GOT3 (cell line): ENCODE measurements at places on chromosomes 12 and 14.

DNA sequence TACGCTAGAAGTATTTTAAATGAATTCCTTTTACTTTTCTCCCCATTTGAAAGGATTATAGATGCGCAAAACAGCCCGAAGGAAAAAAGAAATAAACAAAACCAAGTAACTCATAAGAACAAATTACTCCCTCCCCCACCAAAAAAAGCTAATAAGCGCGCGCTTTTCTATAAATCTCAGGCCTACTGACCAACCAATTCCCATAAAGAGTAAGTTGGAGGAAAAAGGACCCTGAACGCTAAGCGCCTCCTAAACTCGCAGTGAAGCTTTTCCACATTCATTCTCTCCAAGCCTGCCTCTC lies 588 bp downstream of the MBIP start:
- DNase-seq = no peak

DNA sequence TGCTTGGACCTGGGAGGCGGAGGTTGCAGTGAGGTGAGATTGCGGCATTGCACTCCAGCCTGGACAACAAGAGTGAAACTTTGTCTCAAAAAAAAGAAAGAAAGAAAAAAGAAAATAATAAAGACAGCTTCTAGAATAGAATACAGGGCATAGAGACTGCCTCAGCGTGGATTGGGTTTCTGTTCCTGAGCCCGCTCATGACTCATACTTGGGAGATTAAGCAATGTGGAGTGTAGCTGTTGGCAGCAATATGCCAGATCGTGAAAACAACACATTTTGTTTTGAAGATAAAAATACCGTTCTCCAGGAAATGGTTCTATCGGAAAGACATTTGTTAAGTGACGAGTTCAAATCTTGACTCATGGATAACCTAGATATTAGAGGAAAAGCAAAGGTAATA lies 67.2 kb downstream of the GLT1D1 start:
- DNase-seq = no peak

GRCh38 chr14:93830753-93831461 lies 42.6 kb upstream of the PRIMA1 start:
- DNase-seq = no peak

GRCh38 chr12:52145228-52146088 lies 46.4 kb downstream of the KRT80 start:
- DNase-seq = no peak

DNA sequence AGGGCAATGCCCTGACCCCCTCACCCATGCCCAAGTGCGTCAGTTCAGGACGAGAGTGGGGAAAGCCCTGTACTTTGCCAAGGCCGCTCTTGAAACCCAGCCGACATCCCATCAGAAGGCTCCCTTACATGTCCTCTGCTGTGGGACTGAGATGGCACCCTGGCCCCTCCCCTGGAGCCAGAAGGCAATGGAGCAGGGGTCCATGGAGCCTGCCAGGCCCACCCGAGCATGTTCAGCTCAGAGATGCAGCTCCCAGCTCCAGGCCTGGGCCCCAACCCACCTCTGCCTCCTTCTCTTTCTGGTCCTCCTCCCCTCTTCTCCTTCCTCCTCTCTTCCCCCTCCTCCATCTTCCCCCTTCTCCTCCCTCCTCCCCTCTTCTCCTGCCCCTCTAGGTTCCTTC lies 95.5 kb downstream of the PAPOLA start:
- DNase-seq = no peak

GRCh38 chr12:2208837-2209635 lies 156.2 kb downstream of the CACNA1C start:
- DNase-seq = no peak

DNA sequence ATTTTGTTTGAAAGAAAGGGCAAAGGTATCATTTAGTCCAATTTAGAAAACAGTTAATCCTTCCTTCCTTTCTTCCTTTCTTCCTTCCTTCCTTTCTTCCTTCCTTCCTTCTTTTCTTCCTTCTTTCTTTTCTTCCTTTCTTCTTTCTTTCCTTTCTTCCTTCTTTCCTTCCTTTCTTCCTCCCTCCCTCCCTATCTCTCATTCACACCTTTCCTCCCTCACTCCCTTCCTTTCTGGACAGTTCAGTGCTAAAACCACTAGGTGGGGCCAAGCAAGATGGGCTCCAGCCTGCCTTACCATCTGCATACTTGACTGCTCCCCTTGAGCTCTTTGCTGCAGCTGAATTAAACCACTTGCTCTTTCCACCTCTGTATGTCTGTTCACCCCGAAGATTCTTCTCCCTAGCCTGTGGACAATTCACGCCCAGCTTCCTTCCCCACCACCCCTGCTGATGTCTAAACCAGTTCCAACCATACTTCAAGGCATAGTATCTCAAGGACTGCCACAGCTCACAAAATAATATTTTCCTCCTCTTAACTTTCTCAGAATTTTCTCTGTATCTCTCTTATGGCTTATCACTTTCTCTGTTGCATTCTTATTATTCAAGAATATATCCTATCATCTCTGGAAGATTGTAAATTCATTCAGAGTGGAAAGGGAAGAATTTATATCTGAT lies 78.0 kb downstream of the DBX2 start:
- DNase-seq = no peak

DNA sequence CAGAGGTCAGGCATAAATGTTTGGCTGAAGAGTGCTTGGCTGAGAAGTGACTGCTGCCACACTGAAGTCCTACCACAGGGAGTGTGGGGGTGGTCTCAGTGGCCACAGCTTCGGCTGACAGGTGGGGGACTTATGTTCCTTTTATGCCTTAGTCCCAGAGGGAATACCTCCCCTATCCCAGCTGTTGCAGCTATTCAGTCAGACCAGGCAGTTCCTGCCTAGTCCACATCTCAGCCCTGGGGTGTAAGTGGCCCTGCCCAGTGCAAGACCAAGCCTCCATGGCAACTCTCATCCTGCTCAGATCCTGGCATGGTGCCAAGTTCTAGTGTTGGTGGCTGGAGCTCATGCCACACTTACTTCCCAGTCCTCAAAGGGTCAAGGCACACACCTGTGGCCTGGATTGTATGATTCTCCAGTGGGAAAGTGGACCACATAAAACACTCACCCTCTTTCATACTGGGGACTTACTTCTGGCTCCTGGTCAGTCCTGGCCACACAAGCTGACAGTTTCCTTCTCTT lies 161.3 kb upstream of the CAND1 start:
- DNase-seq = no peak

GRCh38 chr14:89618811-89619551 lies 201.9 kb upstream of the FOXN3 start:
- DNase-seq = no peak

DNA sequence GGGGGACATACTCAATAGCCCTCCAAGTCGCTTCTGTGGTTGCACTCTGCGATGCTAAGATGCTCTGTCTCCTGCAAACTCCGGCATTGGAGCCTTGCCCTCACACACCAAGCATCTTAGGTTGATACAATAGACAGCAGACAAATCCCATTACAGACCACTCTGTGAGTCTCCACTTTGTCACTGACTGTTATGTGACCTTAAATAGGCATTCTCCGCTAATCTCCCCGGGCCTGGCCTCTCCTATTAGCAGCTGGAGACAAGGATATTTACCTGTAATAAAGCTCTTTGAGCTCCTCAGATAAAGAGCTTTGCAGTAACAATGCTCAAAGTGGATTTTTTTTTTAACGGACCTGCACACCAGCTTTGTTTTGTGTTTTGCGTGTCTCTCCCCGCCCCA lies 479.7 kb upstream of the TBX3 start:
- no peak for DNase-seq

DNA sequence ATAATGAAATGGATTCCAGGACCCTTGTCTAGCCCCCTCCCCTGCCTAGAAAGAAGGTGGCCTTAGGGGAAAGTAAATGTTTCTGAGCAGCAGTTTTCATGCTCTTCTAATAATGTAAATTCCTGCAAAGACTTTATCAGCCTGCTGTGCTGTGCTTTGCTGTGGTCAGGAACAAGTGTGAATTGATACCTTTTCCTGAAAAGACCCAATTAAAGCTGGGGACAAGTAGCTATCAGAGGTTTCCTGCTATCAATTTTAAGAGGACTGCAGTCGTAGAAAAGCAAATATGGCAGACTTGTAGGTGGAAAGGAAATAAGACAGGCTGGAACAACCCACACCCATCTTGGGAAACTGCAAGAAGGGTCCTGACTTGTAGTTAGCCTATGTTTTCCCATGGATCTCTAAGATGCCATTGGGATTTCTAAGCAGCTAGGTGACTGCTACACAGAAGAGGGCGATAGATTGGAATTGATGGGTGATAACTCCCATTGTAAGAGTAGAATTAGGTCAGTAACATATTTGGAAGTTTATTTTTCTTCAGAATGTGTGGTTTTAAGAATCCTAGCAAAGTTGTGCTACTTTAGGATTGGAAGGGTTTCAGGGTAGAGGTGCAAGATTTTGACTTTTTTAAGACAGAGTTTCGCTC lies 3.1 kb downstream of the DYNLL1 start:
- no peak for DNase-seq

DNA sequence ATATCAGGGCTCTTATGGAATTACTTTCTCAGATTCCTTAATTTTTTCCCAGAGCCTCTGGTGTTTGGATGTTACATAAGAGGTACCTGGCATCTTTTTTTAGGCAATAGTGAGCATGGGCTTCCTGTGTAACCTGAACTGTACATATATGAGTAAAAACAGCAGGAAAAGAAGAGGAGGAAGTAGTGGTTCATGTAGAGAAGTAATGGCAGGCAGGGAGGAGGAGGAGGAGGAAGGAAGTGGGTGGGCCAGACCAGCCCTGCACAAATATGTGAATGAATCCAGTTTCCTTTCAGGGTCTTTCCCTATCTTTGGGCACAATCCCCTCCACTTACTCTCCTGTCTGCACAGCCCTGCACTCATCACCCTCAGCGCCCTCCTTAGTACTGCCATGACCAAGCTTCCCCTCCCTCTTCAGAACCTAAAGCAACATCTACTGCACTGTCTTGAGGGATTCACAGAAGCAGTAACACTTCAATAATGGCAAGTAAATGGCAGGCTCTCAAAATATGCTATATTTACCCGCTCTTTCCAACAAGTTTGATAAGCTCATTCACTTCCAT lies 40.9 kb upstream of the GSG1 start:
- DNase-seq = no peak

DNA sequence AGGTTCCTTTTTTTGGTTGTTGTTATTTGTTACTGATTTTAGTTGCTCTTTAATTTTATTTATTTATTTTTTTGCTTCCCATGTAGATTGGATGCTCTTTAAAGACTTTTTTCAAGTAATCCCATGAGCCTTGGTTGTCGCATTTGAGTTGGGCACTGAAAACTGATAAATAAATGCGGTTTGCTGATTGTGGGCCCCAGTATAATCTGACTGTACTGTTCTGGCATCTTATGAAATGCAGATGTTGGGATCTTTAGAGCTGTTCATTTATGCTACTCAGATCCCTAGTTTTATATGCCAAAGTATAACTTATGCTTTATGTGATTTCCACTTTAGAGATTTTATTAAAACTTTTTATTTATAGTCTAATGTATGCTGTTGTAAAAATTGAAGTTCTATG lies 33.3 kb downstream of the WNK1 start:
- DNase-seq = no peak

DNA sequence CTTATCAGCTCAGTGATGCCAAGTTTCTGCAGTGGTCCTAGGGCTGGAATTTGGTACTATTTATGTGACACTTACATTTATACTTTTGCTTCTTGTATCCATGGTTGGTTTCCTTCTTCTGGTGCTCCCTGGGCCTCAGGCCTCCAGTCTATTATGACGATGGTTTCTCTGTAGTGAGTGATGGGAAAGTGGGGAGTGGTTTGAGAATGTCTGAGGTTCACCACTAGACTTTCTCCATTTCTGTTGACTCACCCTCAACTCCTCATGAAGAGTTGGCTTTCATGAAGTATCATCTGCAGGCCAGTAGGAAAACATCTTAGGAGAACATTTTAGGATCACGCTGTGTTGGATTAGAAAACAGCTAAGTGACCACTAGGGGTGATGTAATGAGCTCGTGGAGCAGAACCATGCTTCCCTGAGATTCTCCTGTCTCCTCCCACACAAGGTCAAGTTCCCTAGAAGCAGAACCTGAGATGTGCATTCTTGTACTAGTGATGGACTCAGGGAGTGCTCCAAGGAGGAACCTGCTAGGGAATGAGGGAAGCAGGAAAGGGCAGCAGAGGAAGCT lies 32.1 kb downstream of the RPH3A start:
- DNase-seq = no peak

DNA sequence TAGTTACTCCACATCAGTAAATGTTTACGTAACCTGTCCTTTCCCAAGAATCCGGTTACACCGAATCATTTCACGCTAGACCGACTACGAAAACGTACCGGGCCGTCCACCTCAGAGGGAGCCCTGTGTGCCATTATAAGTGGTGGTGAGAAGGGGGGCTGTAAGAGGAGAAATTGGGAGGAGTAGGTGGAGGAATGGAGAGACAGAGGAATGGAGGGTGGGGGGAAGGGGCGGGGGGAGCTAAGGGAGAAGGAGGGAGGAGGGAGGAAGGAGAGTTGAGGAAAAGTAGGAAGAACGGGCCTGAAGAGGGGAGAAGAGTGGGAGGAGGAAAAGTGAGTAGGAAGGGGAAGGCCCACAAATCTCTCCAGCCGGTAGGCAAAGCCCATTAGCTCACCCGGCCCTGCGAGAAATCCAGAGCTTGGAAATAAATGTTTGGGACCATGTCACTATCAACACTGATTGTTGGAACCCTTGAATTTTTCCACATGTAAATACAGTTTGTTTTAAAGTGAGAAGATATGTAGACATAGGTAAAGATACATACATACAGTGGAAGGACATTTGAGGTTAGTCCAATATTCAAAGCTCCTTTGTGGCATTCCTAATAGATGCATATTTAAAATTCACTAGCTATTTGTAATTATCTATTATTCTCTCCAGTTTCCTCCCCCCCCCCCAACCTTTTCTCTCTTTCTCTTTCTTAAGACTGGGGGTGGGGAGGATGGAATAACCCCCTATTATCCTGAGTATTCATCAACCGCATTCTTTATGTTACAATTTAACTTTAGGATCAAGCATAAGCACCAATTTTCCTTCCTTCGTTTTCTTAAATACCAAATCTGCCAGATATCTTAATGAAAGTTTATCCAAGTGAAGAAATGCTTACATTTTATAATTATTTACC lies 2.1 kb upstream of the FOXG1 start:
- no peak for DNase-seq

DNA sequence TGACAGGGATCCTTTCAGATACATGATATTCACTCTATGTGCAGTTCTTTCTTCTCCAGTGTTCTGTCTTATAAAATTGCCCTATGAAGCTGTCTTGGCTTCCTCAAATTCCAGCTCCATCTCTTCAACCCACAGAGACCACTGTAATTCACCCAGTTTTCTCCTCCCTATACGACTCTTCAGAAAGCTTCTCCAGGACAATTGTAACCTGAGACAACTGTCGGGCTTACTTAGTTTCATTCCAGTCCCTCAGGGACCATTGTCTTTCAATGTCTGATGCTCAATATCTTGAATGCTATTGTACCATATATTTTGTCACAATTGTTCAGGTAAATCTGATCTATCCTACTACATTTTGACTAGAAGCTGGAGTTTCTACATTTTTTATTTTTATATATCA lies 345.3 kb downstream of the RPL10L start:
- no peak for DNase-seq

DNA sequence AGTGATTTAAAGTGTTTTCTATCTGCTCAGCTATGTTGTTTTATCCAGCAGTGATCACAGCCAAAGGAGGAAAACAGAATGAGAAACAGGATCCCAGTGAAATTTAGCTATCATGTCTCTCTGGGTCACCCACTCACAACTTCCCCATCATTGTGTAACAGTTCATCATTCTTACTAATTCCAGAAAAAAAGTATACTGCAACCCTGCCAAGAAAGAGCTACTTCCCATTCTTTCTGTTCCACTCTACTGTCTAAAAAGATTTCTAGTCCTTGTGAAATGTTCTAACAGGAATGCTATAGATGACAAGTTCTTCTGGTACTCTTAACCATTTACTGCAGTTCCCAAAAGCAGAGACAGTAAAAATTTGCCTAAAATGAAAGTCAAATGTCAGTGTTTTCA lies 39.2 kb upstream of the CD163 start:
- DNase-seq = no peak
